ENCODE measurements at places on chromosomes 1 and 21.

DNA sequence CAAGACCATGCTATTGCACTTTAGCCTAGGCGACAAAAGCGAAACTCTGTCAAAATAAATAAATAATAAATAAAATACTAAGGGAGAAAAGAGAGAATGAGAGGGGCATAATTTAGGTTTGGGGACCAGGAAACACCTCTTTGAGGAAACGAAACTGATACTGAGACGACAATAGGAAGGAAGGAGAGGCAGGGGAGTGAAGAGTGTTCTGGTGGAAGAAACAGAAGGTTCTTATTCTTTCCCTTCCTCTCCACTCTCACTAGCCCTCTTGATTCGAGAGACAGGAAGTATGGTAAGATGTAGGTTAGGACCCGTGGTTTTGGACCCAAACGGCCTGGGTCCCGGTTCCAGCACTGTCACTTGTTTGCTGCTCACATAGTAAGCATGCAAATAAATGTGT lies 1.6 kb upstream of the NKAIN1 start:
- DNase-seq = no peak

GRCh38 chr1:182875889-182876288 lies 36.7 kb downstream of the DHX9 start:
- DNase-seq = no peak

DNA sequence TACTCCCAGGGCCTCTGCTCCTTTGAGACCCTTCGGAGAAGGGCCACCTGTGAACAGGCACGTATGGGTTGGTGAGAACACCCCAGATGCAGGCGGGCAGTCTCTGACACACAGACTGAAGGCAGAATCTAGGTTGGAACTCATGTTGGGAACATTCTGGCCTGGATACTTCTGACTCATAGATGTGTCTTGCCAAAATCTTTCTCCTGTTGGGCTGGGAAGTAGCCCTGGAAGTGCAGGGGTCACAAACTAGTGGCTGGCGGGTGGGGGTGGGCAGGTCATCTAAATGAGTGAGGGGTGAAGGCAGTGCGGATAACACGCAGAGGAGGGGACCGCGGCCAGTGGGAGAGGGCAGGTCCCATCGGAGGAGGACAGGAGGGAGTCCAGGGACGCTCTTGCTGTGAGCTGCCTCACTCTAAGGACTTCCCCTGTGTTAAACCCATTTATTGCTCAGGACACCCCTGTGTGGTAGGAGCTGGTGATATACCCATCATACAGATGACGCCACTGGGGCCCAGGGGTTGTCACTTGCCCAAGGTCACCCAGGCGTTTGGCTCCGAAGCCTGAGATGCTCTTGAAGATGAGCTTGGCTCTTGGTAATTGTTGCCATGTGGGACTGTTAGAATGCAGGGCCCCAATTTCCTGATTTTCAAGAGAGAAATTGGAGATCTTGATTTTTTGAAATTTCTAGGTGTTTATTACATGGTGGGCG lies 181.0 kb downstream of the PTPRU start:
- DNase-seq = no peak

DNA sequence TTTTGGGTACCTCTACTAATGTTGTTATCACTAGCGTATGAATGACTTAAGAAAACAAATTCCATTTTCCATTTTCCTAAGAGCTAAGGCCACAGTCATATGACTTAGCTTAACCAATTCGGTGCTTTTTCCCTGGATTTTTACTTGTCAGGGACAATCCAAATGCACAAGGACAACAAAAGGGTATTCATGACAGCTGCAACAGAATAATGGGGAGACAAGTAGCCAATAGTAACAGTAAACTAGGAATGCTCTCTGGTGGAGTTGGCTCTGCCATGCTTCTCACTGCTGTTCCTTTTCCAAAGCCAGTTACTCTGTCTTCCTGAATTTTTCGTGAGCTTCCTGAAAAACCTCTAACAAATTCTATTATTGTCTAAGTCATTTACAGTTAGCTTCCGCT lies 52.9 kb downstream of the LRRIQ3 start:
- DNase-seq = no peak

DNA sequence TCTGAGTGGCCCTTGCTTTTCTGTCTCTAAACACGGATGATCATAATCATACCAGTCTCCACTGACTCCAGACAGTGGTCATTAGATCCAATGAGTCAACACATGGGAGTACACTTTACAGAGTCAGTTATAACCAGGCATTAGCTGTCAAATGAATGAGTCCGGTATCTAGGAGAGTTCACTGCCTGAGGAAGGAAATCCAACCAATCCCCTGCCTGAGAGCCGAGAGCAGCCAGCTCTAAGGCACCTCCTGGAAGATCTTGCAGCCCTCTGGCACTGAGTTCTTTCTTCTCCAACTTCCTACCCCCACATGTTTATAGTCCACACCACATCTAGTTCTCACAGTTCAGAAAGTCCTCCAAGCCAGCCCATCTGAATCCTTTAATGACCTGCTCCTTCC lies 29.4 kb upstream of the RBM15 start:
- no peak for DNase-seq

GRCh38 chr1:33433509-33434362 lies 2.8 kb upstream of the PHC2 start:
- peak; percentile 72 for DNase-seq

GRCh38 chr1:59482986-59483385 lies 186.1 kb downstream of the FGGY start:
- no peak for DNase-seq

- no peak for DNase-seq
These were observed 123.4 kb downstream of the RIPK4 start for GRCh38 chr21:41643246-41643966.

- no peak for DNase-seq
These were observed 139.6 kb downstream of the TOMM20 start for GRCh38 chr1:234989019-234989418.

DNA sequence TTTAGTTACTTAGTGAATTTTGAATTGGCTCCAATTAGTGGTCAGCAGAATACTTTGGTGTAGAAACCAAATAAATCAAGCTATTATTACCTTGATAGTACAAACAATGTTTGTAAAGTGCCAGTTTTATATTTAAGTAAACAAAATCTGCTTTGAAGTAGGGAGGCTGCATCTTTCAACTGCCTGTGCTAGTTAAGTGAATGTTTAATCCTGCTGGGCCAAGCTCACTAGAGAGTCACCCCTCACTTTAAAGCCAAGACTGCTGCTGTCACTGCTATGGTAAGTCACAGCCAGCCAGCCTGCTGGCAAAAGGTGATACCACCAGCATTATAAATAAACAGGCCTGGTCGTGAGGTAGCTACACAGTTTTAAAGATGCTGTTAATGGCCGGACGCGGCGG lies 10.3 kb upstream of the CFAP126 start:
- no peak for DNase-seq

DNA sequence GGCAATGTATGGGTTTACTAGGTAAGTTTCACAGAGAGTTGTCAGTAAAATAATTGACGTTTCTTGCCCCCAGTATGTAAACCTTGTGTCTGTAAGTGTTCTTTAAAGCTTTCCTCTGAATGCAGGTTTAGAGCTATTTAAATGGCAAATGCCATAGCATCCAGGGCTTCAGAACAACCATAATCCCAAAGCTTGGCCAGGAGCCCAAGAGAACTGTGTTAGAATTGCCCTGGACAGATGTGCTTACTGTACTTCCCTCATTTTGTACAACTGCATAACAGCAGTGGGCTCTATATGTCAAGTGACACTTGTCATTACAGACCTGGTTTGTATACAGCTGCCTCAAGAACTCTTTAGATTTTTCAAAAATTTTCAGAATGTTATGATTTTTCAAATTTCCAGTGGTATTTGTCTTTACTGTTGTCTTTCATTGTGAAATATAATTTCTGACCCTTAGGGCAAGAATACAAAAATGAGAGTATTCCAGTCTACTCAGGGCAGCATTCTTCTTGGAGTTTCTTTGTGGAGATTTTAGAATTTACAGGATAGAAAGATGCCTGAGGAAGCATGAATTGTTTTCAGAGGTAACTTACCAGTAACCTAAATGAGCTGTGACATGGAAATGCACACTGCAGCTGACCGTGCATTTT lies 136.9 kb upstream of the L1TD1 start:
- DNase-seq = no peak

- no peak for DNase-seq
These were observed 252.5 kb upstream of the C1orf105 start for GRCh38 chr1:172167796-172168596.

DNA sequence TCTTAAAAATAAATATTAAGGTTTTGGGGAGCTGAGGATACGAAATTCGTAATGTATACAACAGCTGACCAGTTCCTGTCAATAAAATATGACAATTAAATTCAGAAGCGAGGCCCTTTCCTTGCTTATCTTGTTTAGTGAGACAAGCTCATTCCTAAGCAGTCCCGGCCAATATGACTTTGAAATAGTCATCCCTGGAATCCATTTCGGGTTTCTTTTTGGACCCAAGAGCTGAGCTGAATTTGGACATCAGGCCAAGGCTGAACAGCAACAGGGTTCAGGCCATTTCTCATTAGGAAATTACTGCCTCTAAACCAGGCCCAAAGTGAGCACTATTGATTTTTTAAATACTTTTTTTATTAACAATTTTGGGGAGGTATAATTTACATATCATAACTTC lies 17.3 kb upstream of the FMN2 start:
- no peak for DNase-seq

- DNase-seq = no peak
These were observed 103.8 kb downstream of the IER5 start for GRCh38 chr1:181192316-181192715.

DNA sequence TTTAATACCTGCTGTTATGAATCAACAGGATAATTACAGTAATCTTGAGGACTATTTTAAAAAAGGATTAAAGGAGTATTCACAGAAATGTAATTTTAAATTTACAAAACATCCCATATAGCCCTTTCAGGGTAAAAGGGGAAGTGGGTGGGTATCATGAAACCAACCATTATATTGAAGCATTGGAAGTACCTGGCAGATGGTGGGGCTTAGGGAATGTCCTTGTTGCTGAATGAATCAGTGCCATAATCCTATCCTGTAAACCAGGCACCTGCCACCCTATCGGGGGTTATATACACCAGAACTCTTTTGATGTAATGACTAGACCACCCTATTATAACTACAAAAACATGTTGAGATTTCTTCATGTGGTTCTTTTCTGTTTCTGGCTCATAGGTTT lies 30.4 kb downstream of the CDC14A start:
- no peak for DNase-seq

GRCh38 chr1:101316799-101317198 lies 80.0 kb downstream of the S1PR1 start:
- no peak for DNase-seq

DNA sequence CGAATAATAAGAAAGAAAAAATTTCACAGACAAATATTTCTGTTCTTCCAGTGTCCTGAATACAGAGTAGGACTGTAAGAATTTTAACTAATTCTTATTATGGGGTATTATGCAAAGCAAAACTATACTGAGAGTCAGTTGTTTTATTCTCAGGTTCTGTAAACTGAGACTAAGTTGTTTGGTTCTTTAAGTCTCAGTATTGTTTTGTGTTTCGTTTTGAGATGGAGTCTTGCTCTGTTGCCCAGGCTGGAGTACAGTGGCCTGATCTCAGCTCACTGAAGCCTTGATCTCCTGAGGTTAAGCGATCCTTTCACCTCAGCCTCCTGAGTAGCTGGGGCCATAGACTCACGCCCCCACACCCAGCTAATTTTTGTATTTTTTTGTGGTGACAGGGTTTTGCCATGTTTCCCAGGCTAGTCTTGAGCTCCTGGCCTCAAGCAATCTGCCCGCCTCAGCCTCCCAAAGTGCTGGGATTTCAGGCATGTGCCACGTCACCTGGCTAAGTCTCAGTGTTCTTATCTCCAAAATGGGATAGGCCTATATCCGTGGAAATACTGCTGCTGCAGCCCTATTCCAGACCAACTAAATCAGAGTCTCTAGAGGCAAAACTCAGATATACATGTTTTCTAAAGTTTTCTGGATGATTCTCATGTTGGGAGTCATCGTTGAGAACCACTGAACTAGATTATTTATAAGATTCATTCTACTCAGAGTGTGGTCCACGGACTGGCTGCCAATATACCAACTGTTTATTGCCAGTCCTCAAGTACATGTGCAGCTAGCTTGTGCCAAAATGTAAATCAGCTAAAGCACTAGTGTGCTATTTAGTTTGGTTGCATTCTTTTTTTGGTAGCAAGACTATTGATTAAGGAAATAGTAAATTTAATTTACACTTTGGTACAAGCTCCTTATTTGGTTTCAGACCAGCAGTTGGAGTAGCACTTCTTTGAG lies 116.6 kb downstream of the HS2ST1 start:
- no peak for DNase-seq

DNA sequence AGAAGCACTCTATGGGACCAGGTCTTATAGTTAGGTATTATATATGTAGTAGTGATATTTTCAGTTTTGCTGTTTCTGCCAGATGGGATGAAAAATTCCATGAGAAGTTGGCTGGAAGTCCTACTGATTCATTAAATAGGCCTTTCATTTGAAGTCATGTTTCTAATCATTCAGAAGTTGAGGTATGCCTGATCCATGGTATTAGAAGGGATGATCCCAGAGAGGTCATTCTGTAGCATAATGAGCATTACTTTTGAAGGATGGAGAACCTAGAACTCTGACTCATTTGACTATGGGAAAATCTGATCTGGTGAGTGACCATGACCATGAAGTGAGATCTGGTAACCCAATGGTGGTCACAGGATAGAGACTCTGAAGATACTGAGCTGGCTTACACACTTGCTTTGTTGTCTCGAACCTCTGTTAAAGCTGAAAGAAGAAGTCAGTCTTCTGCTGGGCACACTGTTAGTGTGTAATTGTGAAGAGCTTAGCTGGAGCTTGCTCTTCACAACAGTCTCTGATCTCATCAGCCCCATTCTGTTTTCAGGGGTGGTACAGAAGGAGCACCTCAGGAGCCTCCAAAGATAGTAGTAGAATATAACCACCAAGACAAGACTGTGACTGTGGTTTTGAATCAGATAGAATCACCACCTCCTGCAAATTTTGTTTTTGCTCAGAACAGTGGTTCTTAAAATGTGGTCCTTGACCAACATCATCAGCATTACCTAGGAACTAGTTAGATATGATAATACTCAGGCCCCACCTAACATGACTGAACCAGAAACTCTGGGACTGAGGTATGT lies 9.0 kb downstream of the MGST3 start:
- no peak for DNase-seq

DNA sequence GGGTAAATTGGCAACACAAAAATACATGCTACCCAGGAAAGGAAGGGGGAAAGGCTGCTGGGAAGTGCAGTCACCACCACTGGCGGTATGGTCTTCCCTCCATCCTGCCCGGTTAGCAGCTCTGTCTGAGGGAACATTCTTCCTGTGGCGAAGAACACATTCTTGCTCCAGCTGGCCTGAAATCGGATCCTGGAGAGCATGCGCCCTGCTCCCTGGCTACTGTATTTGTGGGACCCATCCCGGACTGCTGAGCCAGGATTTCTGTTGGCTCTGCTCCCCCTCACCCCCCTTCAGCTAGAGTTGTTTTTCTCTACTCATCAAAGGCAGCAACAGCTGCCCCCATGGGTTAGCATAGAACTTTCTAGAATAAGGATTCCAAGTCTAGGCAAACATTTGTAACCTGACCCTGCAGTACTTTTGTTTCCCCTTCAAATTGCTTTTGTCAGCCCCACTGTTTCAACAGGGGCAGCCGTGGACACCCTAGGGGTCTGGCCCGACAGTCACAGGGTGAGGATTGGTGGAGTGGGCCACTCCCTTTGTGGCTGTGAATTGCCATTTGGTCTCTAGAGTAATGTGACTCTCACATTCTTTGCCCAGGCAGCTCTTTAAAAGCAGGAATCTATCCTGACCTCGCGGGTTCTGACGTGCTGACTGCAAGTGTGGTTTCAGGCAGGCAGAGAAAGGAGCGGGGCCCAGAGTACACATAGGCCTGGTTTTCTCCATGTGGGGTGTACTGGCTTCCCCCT lies 157.7 kb downstream of the TOMM20 start:
- peak; percentile 88 for DNase-seq

All from ovary (tissue), 10 donors.